ENCODE measurements at places on chromosomes 1 and 21.

DNA sequence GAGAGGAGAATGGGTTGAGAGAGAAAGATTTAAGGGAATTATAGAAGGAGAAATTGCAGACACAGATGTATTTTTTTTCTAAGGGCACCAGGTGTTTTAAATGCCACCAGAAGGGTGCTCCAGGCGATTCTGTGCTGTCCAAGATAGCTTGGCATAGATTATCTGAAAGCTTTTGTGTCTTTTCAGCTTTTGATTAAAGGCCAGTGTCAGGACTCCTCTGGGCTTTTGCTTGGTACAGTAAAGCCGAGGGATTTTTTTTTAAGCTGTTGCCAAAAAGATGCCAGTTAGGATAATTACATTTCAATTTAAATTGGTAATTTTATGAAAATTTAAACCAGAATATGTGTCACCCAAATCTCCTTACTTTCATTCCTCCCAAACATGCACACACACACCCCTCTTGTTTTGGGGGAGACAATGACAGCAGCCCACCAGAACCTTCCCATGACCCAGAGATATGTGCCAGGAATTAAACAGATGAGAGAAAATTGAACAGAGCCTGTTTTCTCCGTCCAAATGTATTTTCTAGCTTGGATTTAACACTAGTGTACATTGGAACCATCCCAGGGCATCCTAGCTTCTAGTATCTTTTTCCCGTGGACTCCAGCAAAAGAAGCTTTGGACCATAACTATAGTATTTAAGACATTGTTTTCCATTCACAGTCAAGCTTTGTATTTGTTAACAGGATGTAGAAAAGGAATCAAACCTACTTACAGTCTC lies 670.7 kb upstream of the CXADR start:
- no peak for DNase-seq

GRCh38 chr1:83705091-83705490 lies 293.8 kb downstream of the TTLL7 start:
- DNase-seq = no peak

DNA sequence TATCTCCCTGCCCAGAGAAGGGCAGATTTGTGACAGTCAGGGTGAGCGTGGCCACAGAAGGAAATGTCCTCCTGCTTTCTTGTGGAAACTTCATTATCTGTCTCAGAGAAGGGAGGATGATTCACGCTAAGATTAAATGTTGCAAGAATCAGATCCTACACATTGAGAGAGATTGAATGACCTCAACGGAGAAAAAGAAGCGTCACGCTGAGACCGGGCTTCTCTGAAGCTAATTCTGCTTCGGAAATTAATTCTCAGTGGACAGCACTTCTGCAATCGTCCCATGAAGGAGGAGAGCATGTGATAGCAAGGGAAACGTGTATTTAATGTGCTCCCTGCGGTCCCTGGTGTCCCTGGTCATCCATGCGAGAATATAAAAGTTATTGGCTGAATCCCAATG lies 19.8 kb upstream of the C1orf21 start:
- DNase-seq = no peak

GRCh38 chr1:229430761-229431283 lies 3.1 kb downstream of the ACTA1 start:
- no peak for DNase-seq

DNA sequence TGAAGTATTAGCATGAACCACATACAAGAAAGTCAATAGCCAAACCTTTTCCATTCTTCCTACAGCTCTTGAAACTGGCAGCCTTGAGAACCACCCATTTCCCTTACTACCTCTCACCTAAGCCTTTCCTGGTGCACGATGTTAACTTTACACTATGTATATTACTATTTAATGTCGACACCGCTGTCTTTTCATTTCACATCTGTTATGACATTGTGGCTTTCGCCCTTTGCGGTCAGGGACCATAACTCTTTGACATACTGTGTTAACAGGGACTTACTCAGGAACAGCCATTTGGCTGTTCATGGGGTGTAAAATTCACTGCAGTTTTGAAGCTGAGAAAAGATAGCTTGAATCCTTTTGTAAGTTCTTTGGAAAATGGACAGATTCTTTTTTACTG lies 21.1 kb upstream of the GPR88 start:
- DNase-seq = no peak

- DNase-seq = no peak
Measured at GRCh38 chr1:43509007-43509739, 21.5 kb upstream of the PTPRF start.

DNA sequence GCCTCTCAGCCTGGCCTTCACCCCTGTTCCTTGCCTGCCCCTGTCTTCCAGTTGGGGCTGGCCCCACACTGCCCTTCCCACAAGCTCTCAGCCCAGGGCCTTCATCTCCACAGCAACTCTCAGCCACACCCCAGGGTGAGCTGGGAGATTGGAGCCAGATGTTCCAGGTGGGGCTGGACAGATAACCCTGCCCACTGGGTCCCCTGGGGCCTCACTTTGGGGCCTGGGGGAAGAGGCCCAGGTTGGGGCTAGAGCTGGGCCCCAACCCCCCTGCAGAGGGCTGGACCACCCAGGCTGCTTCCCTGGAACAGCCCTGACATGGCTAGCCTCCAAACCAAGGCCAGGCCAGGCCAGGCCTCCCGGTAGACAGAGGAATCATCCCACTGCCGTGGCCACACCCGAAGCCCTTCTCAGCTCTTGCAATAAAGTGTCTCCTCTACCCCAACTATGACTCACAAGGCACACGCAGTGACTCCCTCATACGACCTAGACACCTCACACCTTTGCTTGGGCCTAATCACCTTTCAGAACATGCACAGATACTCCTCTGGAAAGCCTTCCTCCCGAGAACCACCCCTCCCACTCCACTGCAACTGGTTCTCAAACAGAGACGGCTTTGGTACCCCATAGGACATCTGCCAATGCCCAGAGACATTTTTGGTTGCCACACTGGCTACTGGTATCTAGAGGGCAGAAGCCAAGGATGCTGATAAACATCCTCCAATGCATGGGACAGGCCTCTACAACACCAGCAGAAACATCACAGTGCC lies 22.2 kb downstream of the SLC2A1 start:
- no peak for DNase-seq
